NCI-H1930 (cell line): ENCODE measurements at places on chromosomes 5 and 9.
A peak's percentile ranks its signal among the peaks of the same experiment; 100 is the strongest.

DNA sequence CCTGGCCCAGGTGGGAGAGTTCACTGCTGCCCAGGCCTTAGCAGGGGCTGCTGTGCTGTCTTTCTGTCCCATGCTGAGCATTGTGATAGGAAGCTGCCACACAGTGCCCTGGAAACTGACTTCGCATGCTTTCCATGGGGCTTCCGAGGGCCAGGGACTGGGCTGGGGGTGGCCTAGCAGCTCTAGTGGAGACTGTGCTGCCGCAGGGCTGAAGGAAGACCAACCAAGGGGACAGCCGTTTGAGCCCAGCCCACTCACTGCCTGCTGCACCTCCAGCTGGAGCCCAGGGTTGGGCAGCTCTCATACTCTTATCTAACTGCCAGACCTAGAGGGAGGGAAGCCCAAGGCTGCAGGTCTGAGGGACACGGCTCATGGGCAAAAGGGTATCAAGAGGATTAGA lies 79.2 kb downstream of the RGS3 start:
- DNase-seq: no peak

DNA sequence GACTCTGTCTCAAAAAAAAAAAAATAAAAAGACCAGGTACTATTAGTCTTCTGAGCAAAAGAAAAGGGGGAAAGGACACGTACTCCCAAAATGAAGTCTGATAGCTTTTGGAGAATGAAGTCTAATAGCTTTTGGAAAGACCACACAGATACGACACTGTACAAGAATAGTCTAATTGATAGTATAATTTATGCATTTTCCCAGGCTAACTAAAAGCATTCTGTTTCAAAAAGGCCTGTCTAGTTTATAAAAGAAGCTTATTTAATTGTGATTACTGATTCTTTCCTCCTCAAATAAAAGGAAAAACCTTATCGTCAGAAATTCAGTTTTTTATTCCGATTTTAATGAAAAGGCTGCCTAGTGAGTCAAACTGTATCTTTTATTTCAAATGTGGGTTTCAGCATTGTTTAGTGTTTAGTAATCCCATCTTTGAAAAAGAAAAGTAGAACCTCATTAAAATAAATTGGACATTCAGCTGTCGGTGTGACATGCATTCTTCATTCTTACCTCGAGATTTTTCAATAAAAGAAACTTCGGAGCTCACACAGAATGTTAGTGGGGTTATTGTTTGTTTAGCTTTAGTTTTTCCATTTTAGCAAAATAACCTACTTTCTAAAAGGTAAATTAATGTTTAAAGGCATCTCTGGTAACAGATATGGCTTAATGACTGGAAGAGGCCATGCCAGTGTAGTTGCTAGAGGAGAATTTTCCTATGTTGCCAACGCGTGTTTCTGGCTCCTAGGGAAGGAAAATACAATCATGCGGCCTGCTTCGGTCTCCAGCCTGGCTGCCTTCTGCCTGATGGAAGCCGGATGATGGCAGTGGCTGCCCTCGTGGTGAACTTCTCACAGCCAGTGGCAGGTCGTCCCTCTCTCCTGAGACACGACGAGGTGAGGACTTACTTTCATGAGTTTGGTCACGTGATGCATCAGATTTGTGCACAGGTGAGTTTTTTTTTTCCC lies 70.0 kb downstream of the NLN start:
- no peak for DNase-seq

- DNase-seq: no peak
These were observed at the start of gene STOM for GRCh38 chr9:121369595-121370265. Gene STOM (minus strand): TSS chr9:121370250. CDS start chr9:121370187, 63 bp downstream.

DNA sequence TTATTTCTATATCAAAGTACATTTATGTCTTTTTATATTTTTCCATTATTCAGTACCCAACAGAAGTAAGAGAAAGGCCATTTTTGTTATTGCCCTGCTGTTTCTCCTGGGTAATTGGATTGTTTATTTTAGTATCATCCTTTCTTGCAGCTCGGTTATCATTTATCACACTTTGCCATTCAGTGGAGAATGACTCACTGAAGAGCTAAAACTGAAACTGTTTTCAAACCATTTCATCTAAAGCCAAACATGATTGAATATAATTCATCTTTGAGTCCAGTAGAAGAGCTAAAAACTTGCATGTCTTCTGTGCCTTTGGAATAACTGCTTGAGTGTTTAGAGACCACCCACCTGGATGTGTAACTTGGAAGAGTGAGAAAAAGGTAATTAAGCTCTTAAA lies 139.5 kb upstream of the PRDM9 start:
- peak; percentile 82 for DNase-seq

GRCh38 chr9:137233143-137233980 lies 2.7 kb downstream of the SLC34A3 start:
- no peak for DNase-seq

DNA sequence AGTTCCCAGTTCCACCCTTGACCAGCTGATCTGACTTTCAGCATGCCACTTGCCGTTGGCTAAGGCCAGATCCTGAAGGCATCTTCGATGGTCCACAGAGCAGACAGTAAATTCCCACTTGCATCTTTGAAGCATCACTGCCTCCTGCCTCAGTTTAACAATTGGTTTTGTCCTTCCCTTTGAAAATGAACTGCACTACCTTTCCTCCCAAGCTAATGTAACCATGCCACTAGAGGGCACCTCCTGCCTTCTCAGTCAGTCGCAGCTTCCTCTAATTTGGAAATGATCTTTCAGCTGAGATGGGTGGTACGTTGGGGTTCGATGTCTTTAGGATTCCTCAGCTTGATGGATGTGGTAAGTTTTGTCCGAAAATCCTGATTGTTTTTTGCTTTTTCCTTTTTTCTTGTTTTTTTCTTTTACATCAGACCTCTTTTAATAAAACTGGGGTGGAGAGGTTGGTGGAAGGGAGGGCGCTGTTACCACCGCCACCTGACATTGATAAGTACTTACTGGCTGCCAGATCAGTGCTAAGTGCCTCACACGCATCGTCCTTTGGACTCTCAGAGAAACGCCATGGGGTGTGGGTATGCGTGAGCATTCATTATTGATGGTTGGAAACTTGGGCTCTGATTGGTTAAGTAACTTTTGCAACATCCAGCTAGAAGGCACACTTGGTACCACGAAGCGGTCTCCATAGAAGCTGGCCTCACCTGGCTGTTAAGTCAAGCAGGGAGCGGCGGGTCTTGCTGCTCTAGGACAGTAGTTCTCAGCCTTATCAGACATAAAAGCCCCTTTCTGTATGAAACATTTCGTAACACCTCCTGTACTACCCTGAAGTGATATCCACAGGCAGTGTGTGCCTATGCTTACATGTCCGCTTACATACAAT lies 16.9 kb downstream of the PTTG1 start:
- DNase-seq: peak; percentile 28

- no peak for DNase-seq
These were observed 1332.5 kb upstream of the CDH9 start for GRCh38 chr5:28370896-28371295.

- DNase-seq: no peak
These were observed 73.7 kb upstream of the CTNND2 start for GRCh38 chr5:11977904-11978303.

GRCh38 chr5:175694371-175695160 lies 36.7 kb downstream of the HRH2 start:
- DNase-seq: no peak

DNA sequence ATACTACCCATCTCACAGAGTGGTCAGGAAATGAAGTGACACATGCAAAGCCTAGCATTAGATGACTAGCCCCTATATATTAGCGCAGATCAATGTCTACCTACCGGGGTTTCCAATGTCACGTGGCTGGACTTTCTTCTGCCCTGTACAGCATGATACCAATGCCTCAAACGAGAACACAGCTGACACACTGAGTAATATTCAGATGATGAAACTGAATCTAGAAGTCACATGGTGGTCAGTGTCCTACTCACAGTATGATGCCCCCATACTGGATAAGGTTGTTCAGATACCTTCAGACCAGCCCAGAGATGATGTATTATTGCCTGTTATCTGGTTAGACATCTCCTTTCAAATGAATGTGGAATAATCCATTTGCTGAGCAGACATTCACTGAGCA lies 71.1 kb upstream of the FRRS1L start:
- no peak for DNase-seq

DNA sequence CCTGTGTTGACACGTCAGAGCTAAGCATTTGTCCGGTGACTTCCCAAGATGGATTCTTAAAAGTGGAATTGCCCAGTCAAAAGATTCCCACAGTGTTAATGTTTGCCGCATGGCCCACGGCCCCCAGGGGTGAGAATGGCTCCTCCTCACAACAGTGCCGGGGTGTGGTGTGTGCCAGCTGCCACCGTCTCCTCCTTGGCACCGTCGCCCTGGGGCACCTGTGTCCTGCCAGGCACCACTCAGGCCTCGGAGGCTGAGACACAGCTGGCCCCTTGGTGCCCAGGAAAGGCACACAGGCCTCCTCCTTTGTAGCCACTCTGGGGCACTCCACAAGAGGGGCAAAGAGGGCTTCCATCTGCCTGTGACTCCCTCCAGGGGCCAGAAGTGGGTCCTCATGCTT lies 4.3 kb downstream of the KCNT1 start:
- no peak for DNase-seq

- no peak for DNase-seq
These were observed 25.2 kb downstream of the GLDC start for GRCh38 chr9:6620353-6620752.

DNA sequence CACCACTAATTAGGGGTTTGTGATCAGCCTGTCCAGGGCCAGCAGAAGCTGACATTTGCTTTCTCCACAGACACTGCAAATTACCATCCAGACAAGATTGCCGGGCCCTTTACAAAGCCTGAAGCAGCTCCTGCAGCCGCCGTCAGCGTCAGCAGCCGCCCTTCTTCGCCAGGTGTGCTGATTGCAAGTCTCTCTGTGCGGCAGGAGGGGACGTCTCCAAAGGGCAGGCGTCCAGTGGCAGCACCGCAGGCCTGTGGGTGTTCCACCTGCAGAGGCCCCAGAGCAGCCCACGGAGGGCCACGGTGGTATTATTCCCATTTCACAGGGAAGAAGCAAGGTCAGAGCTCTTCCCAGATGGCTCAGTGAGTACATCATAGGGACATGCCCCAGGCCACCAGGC lies 108.0 kb upstream of the PPP1R26 start:
- DNase-seq: no peak

DNA sequence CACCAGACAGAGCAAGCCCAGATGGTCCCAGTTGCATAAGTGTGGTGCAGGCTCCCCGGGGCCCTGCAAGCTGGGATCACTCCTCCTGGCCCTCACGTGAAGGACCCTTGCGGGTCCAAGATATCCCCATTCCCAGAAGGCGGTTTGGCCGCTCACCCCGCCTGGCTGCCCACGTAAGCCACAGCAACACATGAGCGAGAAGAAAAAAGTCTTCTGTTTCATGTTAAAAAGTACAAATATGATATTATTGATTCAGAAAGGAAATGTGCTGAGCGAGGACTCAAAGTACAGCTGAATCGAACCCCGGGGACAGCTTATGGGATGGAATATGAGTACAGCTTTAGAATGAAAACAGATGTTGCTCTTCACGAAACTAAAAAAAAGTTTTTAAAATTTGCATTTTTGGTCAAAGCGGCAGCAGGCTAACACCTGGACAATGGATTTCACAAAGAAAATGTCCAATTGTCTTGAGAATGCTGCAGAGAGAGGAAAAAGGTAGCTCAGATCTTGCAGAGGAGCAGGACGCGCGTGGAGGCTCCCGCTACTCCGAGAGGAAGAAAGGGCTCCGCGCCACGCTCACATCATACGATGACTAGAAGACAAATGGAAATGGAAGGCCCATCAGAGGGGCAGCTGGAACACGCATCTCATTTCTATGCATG lies 427.6 kb downstream of the IRX1 start:
- DNase-seq: no peak

DNA sequence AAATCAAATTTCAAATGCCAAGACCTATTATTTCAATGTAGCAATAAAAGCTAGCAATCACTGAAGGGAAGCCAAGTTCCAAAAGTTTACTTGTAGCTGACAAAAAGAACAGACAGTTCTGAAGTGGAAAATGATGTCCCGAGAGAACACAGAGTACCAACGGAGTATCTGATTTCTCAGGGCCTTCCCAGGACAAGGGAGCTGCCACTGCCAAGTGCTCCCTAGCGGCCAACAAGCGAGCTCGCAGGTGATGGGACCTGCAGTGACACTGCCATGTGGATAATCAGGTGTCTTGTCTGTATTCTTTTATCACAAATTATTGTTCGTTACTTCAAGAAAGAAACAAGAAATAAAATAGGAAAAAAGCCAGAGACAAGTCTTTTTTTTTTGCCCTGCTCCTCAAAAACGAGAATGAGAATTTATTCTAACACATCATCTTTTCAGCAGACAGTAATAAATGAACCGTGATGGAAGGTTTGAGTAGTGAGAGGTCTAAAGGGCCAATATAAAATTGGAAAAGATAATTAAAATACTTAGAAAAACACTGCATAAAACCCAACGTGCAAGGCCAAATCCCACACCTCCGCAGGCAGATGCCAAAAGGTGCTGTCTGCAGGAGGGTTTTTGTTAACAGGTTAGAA lies 159.4 kb downstream of the MYO10 start:
- peak; percentile 74 for DNase-seq

DNA sequence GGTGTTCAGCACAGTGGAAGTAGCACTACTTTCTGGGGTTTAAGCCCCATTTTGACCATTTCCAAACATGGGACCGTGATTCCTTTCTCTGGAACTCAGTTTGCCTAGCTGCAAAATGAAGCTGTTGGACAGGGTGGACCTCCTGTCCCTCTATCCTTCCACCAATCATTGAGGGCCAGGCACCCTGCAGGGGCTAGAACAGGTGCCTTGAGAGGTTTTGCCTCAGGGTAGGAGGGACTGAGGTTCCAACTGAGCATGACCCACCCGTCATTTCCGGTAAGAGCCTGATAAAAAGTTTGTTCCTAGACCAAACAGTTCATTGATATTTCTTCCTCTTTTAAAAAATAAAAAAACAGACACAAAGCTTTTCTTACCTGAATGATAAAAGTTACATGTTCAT lies 116.5 kb downstream of the MVB12B start:
- DNase-seq: no peak

- DNase-seq: no peak
These were observed 184.7 kb upstream of the TRPM3 start for GRCh38 chr9:71306134-71306533.

- peak; percentile 8 for DNase-seq
These were observed 286.0 kb upstream of the TUSC1 start for GRCh38 chr9:25964239-25964638.

- DNase-seq: no peak
These were observed 123.1 kb upstream of the ANKRD55 start for GRCh38 chr5:56356121-56356835.

- DNase-seq: no peak
These were observed 33.8 kb downstream of the ZNF131 start for GRCh38 chr5:43154469-43154868.

DNA sequence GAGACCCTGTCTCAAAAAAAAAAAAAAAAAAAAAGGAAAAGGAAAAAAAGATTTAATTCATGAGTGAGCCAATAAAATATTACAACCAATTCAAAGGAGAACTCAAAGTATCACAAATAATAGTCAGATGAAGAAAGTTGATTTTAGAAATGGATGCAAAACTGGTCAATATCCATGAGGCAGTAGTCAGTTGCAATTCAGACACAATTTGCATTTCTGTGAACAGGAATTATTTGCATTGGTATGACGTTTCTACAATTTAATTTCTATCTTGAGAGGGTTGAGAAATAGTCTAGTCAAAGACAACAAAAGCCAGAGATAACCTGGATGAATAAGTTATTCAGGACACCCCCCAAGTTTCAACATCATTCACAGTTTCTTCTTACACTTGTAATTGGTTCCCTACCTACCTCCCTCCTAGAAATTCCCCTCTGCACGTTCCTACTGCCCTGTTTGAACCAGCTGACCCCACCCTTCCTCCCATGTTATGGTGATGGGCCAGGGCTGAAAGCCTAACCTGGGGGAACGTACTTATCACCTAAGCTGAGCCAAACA lies 28.6 kb upstream of the CDKN2AIPNL start:
- no peak for DNase-seq
